ENCODE measurements at places on chromosomes 5 and 9.
A peak's percentile ranks its signal among the peaks of the same experiment; 100 is the strongest.

- no peak for DNase-seq
Measured at GRCh38 chr9:110426052-110426709, 88.5 kb upstream of the TXNDC8 start.

GRCh38 chr5:3598207-3598606 lies 2.6 kb downstream of the IRX1 start:
- no peak for DNase-seq

GRCh38 chr5:145976431-145977155 lies 40.2 kb downstream of the SH3RF2 start:
- DNase-seq, result no peak

- DNase-seq, result peak; percentile 63
Measured at GRCh38 chr9:130039528-130040147, 3.4 kb downstream of the FNBP1 start.

- no peak for DNase-seq
Measured at GRCh38 chr9:35659340-35659739, 1.2 kb downstream of the CCDC107 start.

DNA sequence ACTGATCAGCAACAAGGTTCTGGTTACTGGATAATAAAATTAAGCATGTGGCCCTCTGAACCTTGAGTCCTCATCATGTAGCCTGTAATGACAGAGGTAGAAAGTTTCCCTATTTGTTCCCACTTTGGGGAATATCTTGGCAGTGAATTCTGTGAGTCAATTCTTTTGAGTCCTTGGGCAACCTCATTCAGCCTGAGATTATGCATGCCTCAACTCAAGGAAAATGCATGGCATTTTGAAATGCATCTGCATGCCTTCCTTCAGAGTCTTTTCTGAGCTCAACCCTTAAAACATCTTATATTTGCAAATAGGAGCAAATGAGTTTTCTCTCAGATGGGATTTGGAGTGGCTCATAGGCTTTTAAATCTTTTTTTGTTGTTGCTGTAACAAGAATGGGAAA lies 218.1 kb upstream of the CD180 start:
- DNase-seq, result no peak

DNA sequence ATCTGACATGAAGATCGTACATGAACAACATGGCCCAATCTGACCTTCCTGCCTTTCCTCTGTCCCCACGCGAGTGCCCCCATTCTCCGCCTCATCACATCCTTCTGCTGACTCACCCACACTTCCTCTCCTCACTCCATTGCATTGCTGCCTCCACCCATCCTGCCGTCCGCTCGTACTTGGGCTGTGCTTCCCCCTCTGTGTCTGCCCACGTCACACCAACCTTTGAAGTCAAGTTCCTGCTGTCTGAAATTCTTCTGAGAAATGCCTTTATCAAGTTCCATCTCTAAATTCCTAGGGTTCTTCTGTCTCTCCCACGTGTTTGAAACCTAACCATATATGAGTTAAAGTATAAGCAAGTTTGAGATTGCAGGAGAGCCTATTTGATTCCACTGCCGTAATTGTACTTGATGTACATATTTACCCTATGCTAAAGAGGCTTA lies 18.0 kb upstream of the STARD4 start:
- DNase-seq, result peak; percentile 94

DNA sequence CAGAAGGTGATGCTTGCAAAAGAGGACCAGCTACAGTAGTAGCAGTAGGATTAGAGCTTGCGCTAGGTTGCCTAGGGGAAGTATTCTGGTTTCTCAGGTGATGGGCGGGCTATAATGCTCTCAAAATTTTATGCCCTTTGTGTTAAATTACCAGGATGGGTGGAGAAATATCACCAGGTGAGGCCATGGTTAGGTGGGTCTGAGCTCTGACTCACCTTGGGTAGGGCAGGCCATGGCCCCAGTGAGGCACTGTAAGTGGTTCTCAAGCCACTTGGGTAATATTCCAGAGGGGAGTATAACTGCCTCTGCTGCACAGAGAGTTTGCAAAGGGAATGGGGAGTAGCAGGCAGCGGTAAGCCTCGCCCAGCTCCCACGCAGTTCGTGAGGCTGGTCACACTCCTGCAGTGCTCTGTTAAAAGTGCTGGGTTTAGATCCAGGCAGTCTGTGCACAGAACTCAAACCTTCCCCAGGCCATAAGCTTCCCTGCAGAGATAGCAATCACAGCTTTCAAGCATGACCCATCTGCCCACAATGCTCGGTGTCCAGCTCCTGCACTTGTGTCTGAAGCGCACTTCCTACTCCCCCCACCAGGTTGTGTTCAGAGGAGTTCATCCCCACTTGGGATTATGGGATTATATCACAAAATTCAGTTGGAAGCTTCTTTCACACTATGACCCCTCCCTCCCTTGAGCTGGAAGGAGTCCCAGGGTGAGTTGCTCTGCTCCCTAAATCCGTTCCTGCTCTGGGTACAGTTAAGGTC lies 575.0 kb downstream of the CHSY3 start:
- no peak for DNase-seq

- no peak for DNase-seq
Measured at GRCh38 chr9:16044579-16044881, 491.7 kb downstream of the CCDC171 start.

- DNase-seq, result no peak
Measured at GRCh38 chr9:34496149-34496712, 26.6 kb downstream of the ENHO start.

- DNase-seq, result no peak
Measured at GRCh38 chr9:127353882-127354281, 43.1 kb upstream of the SLC2A8 start.

DNA sequence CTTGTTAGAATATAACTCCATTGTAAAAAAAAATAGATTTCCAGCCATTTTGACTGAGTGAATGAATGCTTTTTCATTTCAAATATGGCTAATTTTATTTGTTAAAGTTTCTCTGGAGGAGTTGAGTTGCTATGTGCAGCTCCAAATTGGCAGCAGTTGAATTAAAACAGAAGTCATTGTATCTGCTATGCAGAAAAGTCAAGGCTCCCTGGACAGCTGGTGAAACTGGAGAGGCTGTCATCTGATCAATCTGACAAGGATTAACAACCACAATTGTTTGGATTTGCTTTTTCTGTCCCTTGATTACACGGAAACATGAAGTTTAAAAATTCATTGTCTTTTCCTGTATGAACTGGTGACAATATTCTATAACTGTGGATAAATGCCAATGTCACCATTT lies 713.9 kb downstream of the EFNA5 start:
- DNase-seq, result no peak

GRCh38 chr5:92003806-92004205 lies 620.7 kb upstream of the ARRDC3 start:
- no peak for DNase-seq

DNA sequence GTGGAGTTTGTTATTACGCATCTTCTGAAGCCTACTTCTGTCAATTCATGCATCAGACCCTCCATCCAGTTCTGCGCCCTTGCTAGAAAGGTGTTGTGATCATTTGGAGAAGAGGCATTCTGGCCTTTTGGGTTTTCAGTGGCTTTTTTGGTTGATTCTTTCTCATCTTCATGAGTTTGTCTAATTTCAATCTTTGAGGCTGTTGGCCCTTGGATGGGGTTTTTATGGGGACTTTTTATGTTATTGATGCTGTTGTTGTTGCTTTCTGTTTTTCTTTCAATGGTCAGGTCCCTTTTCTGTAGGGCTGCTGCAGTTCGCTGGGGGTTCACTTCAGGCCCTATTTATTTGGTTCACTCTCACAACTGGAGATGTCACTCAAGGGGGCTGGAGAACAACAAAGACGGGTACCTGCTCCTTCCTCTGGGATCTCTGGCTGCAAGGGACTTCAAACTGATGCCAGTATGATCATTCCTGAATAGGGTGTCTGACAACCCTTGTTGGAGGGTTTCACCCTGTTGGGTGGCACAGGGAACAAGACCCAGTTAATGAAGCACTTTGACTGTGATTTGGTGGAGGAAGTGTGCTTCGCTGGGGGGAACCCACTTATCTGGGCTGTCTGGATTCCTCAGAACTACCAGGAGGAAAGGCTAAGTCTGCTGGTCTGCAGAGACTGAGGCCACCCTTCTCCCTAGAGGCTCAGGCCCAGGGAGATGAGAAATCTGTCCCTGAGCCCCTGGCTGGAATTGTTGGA lies 226.7 kb upstream of the PTGER4 start:
- DNase-seq, result no peak

GRCh38 chr5:64947031-64947430 lies 178.3 kb downstream of the CWC27 start:
- DNase-seq, result no peak

DNA sequence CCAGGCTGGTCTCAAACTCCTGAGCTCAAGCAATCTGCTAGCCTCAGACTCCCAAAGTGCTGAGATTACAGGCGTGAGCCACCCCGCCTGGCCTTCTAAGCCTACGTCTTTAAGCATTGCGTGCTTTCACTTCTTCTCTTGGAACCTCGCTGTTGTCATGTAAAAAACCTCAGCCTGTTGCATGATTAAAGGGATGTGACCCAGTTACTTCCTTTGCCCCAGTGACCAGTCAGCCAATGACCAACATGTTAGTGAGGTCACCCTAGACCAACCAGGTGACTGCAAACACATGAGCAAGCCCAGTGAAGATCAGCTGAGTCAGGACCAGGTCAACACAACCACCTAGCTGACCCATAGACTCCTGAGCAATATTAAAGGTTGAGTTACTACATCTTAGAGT lies 10.5 kb downstream of the KIF4B start:
- DNase-seq, result no peak

DNA sequence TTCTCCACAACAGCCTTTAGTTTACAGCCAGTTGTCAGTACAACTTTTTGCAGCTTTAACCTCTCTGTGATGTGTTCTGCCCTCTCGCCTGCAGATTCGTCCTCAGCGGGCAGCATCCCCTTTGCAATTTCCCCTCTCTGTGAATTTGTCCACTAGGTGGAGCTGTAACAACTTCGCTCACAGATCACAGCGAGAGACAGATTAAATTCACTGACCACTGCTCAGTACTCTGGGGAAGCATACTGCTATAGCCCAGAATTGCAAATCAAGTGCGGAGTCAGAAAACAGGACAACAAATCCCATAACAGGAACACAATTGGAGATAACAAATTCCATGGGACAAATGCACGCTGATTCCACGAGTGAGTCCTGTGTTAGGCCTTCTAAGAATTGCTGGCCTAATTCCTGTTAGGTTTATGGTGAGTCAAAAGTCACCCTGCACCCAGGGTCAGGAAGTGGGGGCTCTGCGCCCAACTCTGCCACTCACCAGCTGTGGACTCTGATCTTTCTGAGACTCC lies 2124.9 kb downstream of the MAT2B start:
- DNase-seq, result no peak

DNA sequence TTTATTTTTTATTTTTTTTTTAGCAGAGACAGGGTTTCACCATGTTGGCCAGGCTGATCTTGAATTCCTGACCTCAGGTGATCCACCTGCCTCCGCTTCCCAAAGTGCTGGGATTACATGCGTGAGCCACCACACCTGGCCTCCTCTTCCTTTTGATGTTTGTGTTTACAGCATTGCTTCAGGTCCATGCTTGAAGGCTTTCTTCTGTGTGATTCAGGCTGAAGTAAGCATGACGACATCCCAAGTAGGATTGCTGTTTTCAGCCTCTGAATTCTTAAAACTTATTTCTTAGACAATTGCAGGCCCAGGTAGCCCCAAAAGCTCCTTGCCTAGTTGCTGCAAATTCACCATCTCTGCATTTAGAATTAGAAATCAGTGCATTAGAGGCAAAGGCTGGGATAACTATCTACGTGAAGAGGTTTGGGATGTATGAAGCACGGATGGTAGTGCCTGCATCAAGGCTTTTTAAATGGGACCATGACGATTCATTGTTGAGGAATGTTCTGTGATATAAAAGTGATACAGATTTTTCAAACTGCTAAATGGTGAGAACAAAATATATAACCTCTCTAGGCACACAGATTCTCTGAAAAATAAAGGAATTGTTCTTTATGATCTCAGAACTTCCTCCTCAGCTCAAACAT lies 3.0 kb upstream of the ETF1 start:
- no peak for DNase-seq

- no peak for DNase-seq
Measured at GRCh38 chr9:128499920-128500319, 4.6 kb upstream of the GLE1 start.

DNA sequence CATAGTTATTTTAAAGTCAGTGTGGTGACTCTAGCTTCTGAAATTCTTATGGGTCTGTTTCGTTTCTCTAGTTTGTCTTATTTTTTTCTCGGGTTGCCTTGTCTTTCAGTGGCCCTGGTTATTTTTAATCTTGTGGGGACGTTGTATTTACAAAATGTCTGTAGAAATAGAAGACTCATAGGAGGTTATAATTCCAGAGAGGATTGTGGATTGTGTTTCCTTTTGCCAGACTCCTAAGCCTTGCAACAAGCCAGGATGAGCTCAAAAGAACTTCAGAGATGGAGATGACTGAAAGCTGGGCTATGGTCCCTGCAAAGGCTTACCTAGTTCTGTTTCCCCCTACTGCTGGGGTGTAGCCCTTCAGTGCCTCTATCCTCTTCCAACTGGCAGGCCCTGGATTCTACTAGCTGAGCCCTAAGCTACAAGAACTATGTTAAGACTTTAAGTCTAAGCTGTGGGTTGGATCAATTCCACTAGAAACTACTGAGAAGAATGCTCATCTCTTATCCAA lies 32.2 kb upstream of the LECT2 start:
- DNase-seq, result no peak

DNA sequence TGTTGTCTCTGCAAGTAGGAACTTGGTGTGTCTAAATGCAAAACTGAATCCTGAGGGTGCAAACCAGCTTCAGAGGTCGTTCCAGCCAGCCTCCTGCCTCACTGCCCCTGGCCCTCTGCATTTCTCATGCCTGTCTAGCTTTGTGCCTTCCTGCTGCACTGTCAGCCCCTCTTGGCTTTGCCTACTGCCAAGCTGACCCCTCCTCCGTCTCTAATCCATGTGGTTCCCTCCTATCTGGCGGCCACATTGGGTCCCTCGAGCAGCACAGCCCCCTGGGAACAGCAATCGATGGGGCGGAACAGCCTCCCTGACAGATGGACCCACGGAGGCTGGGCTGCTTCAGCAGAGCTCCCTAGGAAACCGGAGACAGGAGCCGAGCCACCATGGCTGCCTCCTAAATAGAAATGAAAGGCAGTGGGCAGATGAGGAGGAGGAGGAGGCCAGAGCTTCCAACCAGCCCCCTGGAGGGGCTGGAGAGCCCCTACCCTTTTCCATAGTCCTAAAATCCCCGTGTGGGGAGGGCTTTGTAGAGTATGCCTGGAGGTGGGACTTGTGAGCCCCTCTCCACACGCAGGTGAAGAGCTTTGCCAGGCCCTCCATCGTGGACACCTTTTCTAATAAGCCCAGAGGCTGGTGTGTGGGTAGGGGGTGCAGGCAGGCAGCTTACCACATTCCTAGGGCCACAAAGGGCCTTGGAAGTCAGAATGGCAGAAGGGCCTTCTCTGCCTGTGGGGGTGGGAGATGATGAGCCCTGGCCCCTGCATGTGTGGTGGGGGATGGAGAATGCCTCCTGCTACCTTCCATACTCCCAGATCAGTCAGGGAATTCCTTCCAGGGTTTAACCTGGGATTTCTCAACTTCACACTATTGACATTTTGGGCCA lies 9.2 kb upstream of the CXXC5 start:
- no peak for DNase-seq

- no peak for DNase-seq
Measured at GRCh38 chr5:59600998-59601397, 292.5 kb downstream of the PDE4D start.

DNA sequence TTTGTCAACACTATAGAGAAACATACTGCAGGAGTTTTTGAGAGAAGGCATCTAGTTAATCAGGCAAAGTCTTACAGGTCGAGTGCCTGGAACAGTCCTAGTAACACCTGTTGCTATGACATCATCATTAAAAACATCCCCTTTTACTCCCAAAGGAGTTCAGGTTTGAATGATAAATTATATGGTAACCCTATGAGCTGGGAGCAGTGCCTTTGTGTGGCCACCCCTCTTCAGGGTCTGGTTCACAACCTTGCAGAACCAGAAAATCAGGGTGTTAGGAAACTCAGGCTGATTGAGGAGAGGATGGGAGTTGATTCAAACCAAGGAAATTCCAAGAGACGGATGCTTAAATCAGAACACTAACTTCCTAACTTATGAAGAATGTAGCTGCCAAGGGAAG lies 179.1 kb upstream of the RASEF start:
- DNase-seq, result no peak
